ENCODE measurements at places on chromosomes 4 and X.

GRCh38 chr4:79759793-79760192, 313.2 kb downstream of the ANTXR2 start:
- DNase-seq = no peak

DNA sequence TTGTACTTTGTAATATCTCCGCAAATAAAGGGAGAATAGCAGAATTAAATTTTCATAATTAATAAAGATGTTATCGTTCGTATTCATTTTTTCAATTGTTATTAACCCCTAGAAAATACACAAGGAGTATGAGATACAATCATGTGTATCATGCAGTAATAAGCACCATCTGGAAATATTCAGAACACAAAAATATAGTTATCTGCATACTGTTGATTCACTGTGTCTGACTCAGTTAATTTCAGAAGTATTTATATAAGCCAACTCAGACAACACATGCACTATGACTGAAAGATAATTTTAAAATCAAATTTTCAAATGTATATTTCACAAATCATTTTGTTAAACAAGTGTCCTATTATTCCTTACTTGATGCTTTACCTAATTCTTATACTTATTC, 1954.8 kb downstream of the ARAP2 start:
- peak; percentile 4 for DNase-seq

GRCh38 chr4:25131926-25132325, 28.3 kb downstream of the SEPSECS start:
- no peak for DNase-seq

DNA sequence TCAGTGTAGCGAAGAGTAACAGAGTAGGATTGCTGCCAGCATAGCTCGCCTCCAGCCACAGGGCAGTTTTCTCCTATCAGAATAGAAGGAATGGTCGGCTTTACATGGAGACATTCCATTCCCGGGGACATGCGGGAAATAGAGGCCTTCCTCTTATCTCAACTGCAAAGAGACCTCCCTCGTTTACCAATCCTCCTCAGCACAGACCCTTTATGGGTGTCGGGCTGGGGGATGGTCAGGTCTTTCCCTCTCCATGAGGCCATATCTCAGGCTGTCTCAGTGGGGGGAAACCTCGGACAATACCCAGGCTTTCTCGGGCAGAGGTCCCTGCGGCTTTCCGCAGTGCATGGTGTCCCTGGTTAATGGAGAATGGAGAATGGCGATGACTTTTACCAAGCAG, 285.0 kb downstream of the ASMT start:
- DNase-seq = no peak

DNA sequence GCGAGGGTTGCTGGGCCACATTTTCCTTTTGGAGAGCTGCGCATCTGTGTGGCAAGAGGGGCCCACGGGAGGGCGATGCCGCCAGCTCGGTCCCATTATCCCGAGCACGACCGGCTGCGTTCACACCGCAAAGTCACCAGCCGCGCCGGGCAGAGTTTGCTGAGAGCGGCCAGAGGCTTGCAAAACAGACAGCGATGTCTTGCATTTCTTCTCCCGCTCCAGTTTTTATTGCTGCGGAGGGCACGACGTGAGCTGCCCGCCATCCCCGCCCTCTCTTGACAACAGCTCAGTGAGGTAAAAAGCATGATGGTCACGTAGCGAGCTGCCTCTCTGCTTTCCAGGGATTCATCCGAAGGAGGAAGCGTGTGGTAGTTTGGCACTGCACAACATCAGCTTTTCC, 102.1 kb upstream of the TENM3 start:
- no peak for DNase-seq

GRCh38 chr4:80576796-80577195, 241.3 kb downstream of the CFAP299 start:
- no peak for DNase-seq

DNA sequence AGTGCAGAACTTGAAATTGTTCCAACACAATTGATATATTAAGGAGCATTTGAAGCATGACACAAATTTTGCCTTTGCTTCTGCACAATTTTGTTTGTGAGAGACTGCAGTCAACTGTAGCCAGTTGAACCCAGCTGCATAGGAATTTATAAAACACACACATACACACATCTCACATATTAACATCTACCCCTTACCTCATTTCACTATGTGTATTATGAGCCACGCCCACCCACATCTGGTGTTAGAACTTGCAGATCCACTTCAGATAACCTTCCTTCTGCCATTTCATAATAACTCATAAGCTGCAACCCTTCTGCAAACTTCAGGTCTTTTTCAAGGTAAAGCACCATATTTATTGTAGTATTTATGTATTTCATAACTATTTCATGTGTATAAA, 188.1 kb upstream of the WDFY3 start:
- DNase-seq = no peak

DNA sequence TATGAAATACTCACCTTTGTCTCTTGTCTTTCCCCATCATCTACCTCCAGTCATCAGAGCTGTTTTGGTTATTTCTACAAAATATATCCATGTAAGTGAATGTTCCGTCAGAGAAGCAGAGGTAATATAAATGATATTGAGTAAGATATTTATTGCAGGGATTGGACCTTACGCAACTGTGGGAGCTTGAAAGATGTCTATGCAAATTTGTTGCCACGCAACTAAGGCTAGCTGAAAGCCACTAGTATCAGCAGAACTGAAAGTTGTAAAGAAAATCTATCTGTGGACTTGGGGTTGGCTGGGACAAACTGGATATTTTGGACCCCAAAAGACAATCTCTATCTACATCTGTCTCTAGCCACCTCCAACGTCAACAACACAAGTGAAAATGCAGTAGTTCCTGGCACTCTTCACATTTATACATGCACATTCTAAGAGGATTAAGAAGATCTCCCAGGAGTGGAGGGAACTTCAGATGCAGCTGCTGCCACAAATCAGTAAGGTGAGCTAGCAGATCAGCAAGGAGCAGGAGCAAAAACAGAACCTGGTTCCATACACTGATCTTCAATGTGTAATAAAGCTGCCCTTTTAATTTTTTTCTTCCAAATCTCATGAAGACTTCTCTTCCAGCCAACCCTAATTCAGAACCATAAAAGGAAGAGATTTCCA, 8.5 kb upstream of the CCSER1 start:
- no peak for DNase-seq

DNA sequence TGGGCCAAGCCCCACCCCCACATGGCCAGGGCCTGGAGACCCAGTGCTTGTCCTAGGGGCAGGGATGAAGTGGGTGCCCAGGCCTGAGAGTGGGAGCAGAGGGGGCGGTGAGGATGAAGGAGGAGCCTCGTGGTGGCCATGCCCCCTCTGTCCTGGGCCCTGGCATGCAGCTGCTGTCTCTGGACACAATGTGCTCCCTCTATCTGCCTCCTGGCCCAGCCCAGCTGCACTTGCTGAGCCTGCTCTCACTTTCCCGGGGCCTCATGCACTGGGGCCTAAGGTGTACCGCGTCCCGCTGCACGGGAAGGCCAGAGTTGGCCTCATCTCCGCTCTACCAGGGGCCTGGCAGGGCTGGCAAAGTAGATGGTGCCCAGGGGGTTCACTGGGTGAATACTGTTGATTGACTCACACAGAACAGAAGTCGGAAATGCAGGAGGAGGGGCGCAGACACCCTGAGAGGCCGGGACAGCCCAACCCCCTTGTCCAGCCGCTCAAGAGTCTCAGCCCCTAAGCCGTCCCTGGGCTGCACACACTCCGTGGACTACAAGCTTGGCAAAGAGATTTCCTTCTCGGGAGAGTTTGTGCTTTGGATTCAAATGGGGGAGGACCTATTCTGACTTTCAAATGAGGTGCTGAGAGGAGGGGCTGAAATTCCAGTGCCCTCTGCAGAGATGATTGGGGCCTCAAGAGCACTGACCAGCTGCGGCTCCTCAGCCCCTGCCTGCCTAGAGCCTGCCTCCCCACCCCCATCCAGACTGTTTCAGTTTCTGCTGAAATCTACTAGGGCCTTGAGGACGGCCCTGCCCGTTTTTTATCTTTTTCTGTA, 112.4 kb downstream of the PSAPL1 start:
- DNase-seq = no peak

- no peak for DNase-seq
Observed at GRCh38 chr4:40300371-40301162, 34.6 kb upstream of the CHRNA9 start.

Measured in ELR (cell line).